ENCODE measurements at places on chromosomes 7 and 10.
A peak's percentile ranks its signal among the peaks of the same experiment; 100 is the strongest.

GRCh38 chr7:85065306-85065705 lies 121.5 kb downstream of the SEMA3D start:
- no peak for DNase-seq

DNA sequence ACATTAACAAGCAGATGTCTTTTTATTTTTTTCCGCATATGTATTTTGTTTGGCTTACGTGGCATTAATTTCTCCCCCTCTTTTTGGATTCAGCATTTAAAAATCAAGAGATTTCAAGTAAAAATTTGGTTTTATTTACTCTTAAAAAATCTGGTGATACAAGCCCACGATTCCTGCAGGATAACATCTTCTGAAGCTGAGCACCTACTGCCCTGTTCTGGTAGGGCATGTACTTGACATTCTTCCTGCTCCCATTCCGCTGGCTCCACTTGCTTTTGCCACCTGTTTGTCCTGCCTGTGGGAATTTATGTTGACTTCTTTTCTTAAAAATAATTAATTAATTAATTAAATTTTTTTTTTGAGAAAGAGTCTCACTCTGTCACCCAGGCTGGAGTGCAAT lies 105.2 kb upstream of the SLC25A13 start:
- DNase-seq = no peak

- no peak for DNase-seq
Observed at GRCh38 chr10:34235164-34235832, 579.8 kb downstream of the PARD3 start.

GRCh38 chr10:108901781-108902618 lies 1021.3 kb downstream of the XPNPEP1 start:
- no peak for DNase-seq

DNA sequence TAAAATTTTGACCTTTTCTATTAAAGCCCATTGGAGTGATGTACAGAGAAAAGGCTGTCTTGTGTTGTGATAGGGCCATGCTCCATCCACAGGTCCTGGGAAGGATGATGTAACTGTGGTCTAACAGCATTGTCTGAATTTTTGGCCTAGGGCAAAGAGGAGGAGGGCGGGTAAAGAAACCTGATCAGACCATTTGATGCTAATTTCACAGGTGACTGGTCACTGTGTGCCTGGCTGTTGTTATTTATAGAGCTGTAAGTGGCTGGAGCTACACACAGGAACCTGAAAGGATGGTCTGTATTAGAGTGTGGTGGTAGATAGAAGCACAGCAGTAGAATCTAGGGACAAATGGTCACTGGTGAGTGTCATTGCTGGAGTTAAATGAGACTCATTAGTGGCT lies 182.1 kb downstream of the AUTS2 start:
- DNase-seq = no peak

- no peak for DNase-seq
Observed at GRCh38 chr7:87474533-87475358, 734 bp downstream of the ABCB4 start.

DNA sequence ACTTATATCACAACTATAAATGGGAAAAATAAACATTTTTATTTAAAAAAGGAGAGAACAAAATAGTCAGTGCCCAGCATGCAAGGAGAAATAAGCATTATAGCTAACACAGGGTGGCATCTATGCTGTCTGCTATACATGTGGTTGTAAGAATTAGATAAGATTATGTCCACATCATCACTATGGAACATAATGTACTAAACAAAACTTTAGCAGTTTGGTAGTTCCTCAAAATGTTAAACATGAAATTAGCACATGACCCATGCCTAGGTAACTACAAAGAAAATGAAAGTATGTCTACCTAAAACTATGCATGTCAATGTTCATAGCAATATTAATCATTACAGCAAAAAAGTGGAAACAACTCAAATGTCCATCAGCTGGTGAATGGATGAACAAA lies 28.7 kb upstream of the RUFY2 start:
- no peak for DNase-seq

DNA sequence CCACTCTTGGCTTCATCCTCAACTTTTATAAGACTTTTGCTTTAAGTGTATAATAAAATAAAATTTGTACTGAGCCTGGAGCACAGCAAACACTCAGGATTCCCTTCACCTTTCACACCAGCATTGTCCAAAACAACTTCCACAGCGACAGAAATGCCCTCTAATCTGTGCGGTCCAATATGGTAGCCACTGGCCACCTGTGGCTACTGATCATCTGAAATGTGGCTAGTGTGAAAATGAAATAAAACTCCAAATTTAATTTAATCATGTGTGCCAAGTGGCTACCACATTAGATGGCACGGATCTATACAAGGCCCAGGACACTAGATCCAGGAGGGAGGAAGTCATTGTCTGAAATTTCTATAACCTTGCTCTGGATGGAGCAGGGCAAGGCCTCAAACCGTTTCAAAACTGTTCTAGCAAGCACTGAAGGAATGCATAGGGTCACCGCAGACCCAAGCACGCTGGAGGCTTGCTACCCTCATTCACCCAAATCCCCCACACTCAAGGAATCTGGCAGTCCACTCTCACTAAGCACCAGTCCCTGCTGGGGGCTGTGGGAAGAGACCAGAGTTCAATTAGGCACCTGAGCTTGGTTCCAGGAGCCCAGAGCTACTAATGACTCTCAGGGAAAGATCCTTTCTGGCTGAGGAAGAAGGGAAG lies 6.3 kb upstream of the MYO1G start:
- DNase-seq = no peak

- DNase-seq = peak; percentile 67
Observed at GRCh38 chr7:101688183-101688831, 59.2 kb upstream of the MYL10 start.

DNA sequence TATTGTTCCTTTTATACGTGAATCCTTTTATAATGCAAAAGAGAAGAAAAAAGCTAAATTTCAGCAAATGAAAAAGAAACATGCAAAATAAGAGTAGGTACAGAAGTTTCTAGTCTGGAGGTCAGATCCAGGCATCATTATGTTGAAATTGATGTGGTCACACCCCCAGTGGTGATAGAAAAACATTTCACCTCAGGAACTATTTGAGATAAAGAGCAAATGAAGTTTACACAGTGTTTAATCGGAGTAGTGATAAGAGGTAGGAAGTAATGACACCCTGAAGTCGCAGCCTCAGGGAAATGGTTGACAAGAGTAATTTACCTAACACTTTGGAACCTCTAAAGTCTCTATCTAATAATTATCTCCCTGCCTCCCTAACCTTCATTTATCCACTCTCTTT lies 536.0 kb upstream of the STEAP1 start:
- no peak for DNase-seq

DNA sequence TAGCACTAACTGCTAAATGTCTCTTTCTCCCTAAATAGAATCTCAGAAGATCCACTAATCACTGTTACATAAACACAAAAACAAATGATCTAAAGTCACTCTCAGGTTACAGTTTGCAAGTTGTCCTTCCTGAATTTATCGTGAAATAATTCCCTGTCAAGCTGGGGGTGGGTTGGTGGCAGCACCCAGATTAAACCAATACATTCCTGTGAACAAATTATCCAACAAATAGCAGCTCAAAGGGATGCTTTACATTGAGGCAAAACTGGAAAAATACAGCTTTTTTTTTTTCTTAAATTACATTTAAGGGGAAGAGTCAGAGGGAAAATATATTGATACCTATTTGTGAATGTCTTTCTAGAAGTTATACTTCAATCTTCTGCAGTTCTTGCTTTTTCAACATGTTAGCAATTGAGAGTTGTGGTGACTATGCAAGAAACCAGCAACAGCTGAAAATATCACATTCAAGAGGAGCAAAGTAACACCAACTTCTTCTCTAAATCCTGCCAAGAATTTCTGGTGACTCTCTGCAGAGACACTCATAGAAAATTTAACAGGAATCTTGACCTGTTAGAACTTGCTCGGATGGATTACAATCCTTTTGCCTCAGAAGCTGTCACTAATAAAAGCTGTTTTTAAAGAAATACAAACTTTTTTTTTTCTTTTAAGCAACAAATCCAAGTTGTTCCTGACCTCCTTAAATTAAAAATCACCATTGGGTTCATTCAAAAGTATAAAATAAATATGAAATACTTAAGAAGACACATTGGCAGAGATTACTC lies 18.9 kb downstream of the LMOD2 start:
- no peak for DNase-seq

- no peak for DNase-seq
Observed at GRCh38 chr10:112456533-112456932, 9.5 kb downstream of the VTI1A start.

DNA sequence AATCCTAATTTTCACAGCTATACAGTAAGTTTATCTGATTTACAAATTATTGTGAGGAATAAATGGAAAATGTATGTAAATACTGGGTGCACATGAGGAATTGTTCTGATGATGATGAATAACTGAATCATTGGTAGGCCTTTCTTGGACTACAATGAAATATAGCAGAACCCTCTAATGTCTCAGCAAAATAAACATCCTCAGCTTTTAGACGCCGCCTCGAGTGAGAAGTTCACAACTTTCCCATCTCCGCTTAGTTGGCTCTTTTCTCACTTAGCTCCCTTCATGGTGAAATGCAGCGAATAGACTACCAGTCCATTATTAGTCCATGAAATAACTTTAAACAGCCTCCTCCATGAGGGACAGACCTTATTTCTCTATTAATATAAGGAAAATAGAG lies 182.3 kb downstream of the BICC1 start:
- DNase-seq = no peak

DNA sequence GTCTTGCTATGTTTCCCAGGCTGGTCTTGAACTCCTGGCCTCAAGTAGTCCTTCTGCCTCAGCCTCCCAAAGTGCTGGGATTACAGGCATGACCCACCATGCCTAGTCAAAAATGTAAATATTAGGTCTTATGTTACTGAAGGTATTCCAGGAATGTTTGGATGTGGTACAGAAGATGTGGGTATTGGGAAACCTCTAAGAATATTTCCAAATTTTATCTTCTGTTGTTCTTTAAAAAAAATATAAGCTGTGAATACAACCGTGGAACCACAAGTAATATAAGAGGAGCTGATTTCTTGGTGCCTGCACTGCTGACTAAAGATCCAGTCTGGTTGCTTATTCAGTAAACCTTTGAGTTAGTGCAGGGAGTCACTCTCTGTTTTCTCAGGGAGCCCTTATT lies 178.3 kb downstream of the AUTS2 start:
- no peak for DNase-seq

- DNase-seq = no peak
Observed at GRCh38 chr10:16441173-16441840, 4.5 kb downstream of the PTER start.

DNA sequence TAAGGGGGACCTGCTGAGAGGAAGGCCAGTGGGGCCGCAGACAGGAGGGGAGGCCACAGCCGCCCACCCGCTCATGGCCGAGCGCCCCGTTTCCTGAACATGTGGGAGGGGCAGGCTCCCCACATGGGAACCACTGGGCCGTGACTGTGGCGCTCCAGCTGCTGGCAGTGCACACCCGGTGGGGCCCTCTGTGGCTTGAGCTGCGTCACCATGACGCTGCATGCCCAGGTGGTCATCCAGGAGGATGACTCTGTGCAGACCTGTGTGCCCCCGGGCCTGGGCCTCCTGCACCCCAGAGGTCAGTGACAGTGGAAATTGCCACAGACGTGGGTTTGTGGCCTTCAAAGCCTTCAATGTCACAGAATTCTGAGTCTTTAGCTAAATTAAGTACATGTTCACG lies 85.1 kb downstream of the MGMT start:
- no peak for DNase-seq
